ENCODE measurements at places on chromosomes 7 and 10.
A peak's percentile ranks its signal among the peaks of the same experiment; 100 is the strongest.

GRCh38 chr7:148289630-148290029 is 300.9 kb upstream of the C7orf33 start:
- DNase-seq, result no peak

GRCh38 chr7:84060760-84061261 is 133.8 kb downstream of the SEMA3A start:
- no peak for DNase-seq

DNA sequence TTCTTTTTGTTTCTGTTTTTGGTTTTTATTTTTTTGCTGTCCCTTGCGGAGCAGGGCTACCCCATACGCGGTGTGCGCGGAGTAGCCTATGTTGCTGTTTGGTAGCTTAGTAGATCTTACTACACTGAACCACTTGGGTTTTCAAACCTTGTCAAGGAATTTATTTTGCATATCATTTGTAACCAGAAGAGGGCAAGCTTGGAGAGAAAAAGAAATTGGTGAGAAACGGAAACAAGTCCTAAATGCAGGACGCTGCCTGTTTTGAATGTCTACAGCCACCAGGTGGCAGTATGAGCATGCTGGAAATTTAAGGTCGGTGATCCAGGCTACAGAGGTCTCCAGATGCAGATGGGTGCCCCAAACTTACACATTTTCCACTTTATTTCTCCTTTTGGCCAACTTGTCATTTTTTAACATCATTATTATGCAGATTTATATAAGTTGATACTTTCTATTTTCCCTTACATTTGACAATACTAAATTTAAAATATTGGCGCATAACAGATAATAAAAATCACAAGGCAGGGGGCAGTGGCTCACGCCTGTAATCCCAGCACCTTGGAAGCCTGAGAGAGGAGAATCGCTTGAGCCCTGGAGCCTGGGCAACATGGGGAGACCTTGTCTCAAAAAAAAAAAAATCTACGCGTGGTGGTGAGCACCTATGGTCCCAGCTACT is 15.3 kb upstream of the TRA2A start:
- peak; percentile 64 for DNase-seq

GRCh38 chr10:24383681-24384106 is 174.8 kb downstream of the KIAA1217 start:
- DNase-seq, result peak; percentile 56

- DNase-seq, result no peak
Observed at GRCh38 chr7:4725850-4726450, 43.9 kb downstream of the FOXK1 start.

GRCh38 chr10:94991243-94991888 is 52.9 kb downstream of the CYP2C9 start:
- DNase-seq, result no peak

- no peak for DNase-seq
Observed at GRCh38 chr10:13402021-13402420, 53.9 kb upstream of the SEPHS1 start.

- no peak for DNase-seq
Observed at GRCh38 chr10:86356296-86356695, 10.3 kb downstream of the GRID1 start.

- no peak for DNase-seq
Observed at GRCh38 chr7:21749378-21749777, 196.3 kb downstream of the CDCA7L start.

DNA sequence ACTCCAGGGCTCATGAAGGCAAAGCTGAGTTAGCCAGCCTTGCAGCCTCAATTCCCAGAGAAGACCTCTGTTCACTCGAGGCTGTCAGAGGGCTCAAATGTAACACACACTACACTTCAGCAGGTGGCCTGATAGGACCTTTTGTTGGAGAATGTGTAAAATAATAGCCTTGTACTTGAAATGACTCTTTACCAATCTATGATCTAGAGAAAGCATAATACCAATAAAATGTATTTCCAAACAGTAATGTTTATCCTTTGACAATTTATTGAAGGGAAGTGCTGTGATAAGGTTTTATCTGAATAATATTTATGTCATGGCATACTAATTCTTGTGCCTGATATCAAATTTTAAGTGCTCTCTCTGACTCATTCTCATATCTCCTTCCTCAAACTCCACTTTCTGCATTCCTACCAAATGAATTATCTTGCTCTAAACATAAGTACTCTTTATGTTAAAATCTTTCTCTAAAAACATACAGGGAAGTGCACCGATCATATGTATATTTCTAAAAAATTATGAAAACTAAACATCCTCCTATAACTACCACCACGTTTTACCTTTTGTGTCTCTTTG is 20.9 kb downstream of the CYP3A7 start:
- DNase-seq, result no peak

DNA sequence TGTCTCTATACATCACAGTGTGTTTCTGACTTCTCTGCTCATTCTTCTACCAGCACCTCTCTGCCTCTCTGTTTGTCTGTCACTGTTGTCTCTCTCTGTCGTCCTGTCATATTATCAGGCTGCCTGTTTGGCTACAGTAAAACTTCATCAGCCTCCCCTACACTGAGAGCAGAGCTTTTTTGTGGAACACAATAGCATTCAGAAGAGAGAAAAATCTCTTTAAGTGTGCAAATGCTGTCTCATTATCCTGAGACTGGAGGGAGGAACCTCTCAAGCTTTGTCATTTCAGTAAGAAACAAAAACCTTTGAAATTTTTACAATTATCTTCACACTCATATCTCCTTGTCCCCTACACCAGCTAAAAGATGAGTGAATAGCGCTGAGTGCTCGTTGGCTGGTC is 148.4 kb downstream of the PLPP4 start:
- DNase-seq, result no peak

DNA sequence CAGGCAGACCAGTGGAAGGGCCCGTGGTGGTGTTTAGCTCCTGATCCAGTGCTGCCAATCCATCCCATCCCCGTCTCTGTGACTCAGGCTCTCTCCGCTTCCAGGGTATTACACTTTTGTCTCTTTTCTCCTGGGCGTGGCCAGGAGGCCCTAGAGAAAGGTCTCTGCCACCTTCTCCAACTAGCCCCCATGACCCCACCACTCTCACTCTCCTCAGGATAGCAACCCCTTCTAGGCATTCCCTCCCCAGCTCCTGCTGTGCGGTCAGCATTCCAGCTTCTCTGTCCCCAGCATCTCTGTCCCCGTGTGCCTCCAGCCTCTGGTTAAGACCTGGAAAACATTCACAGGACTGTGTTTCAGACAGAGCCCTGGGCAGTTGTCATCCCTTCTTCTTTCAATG is 36.2 kb upstream of the R3HCC1L start:
- DNase-seq, result no peak

GRCh38 chr10:70494966-70495365 is 16.4 kb downstream of the PALD1 start:
- no peak for DNase-seq

DNA sequence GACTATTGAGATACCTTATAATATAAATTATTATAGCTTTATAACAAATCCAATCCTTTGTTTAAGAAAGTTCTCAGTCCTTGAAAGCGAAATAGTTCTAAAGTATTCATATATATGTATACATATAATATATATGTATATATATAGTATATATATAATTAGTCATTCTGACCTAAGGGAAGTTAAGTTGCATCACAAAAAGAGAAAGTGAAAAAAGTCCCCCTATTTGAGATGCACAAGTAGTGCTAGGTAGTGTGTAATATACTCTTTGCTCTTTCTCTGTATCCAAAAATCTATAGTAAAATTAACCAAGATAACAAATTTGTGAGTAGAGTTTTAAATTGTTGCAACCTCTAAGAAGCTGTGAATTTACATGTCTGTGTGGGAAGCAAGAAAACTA is 13.3 kb upstream of the IFIT1B start:
- DNase-seq, result no peak

DNA sequence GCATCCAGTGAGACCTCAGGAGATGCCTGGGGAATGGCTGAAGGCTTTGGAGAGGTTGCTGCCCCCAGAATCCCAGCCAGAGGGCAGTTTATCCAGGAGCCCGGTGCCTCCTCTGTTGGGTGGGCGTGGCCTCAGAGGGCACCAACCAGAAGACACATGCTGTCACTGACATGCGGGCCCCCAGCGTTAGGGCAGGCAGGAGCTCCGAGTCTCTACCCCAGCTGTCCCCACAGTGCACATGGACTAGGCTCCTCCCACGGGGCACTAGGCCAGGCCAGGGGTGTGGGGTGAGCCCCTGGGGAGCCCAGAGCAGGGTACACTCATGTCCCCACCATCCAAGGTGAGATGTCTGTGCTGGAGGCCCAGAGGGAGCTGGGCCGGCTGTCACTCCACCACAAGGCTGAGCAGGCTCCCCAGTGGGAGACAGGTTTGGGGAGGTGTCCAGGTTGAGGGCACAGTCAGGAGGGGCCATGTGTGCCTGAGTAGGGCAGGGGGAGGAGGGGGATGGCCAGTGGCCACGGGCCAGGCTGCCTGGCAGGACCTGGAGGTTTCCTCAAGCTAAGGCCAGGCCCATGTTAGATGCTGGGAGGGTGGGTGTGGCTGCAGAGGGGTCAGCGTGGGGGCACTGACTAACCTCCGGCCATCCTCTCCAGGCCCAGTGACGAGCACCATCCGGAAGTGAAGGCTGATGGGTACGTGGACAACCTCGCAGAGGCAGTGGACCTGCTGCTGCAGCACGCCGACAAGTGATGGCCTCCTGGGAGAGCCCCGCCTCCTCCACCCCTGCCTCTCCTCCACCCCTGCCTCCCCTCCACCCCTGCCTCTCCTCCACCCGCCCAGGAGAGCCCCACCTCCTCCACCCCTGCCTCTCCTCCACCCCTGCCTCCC is 131.3 kb downstream of the FAM53B start:
- DNase-seq, result no peak

- DNase-seq, result no peak
Observed at GRCh38 chr10:21398563-21399231, 126.8 kb downstream of the SKIDA1 start.

DNA sequence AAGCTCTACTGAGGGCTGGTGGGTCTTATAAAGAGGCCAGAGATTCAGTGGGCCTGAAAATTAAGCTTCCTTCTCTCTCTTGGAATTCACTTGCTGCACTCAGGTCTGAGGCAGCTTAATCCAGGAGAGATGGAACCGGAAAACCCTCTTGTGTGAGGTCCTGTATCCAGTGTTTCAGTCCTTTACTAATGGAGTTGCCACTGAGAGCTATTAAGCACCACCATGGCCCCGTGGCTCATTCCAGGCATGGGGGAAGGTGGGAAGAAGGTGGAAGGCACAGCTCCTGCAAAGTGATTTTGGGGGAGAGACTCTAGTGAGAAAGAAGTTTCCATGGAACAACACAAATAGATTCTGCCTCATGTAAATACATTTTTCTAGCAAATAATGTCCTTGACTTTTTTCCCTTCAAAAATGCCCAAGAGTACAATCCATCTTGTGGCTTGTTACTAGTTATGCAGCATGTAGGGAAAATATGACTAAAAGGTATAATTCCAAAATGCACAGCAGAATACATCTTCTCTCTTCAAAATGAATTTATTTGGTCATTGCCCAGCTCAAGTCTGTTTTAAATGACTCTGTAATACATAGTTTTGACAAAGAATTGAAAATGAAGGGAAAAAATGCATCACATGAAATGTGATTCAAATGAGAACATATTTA is 46.7 kb upstream of the FOXI2 start:
- no peak for DNase-seq

- DNase-seq, result no peak
Observed at GRCh38 chr10:15238555-15239335, 70.3 kb upstream of the NMT2 start.

GRCh38 chr7:42876182-42877068 is 35.4 kb downstream of the C7orf25 start:
- no peak for DNase-seq

DNA sequence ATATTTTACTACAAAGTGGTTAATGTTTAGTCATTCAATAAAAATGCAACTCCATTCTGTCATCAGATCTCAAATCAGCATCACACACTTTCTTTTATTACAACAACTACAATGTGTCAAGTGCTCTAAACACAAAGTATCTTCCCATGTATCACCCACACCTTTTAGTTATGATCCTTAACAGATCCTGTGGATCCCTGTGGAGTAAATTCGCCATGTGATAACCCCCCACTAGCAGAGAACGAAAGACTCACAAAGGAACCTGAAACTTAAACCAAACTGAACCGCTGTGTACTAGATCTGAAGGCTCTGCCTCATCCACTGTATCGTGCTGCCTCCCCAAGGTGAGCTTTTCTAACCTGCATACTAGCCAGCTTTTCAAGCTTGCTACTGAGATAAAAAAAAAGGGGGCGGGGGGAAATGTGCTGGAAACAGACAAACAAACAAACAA is 1.7 kb downstream of the DPY19L1 start:
- no peak for DNase-seq

DNA sequence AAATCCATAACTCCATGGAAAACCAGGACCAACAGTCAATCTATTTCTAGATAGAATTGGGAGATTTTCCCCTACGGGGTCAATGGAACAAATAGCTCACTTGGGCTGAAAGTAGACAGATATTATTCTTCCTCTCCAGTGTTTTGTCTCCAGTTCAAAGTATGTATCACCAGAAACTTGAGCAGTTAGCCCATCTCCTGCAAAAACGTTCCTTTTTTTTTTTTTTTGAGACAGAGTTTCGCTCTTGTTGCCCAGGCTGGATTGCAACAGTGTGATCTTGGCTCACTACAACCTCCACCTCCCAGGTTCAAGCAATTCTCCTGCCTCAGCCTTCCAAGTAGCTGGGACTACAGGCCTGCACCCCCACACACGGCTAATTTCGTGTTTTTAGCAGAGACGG is 390.0 kb upstream of the AUTS2 start:
- DNase-seq, result no peak

GRCh38 chr7:121936951-121937623 is 64.1 kb downstream of the PTPRZ1 start:
- DNase-seq, result no peak

DNA sequence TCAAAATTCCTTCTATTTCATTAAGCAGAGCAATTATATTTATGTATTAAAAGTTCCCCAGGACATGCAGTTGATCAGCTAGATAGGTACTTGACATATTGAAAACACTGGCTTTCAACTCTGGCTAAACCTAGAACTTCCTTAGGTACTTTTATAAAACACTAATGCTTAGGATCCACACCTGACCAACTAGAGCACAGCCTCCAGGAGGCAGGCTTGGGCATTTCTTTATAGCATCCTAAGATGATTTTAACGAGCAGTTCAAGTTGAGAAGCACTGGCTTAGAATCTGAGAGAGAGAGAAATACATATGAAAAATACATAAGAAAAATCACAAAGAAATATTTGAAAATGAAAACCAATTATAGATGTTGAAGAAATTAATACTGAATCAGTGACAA is 20.8 kb downstream of the SLC26A5 start:
- DNase-seq, result no peak

DNA sequence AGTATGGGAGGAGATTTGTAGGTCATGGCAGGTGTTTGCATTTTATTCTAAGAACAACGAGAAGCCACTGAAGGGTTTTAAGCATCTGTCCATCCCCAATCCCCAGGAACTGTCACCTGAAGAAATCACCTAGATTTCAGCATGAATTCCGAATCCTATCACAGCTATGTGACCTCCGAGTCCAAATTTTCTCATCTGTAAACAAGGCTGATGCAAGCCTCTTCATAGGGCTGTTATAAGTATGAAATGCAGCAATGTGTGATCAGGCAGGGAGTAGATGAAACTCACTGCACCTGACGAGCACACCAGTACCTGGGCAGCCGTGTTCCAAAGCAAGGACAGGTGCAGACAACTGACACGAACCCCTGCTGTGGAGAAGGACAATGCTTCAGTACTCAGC is 14.0 kb downstream of the HABP2 start:
- no peak for DNase-seq

- DNase-seq, result no peak
Observed at GRCh38 chr10:24374134-24374915, 165.4 kb downstream of the KIAA1217 start.

- DNase-seq, result no peak
Observed at GRCh38 chr10:79490400-79491142, 21.8 kb upstream of the EIF5AL1 start.

Data from HS-27A (cell line).